ENCODE measurements at places on chromosomes 2 and 18. TPM values are rescaled to one million over a fixed set of nuclear protein-coding genes. Genes with fewer than 3 reads are reported as not detected.
A peak's percentile ranks its signal among the peaks of the same experiment; 100 is the strongest.

Gene POTEI
- 0.19 TPM for polyA plus RNA-seq

Gene GPR45
- polyA plus RNA-seq, result not detected

Gene SNTG2
- polyA plus RNA-seq, result not detected

Gene STON1
- 4.7 TPM for polyA plus RNA-seq

Gene NETO1
- not detected for polyA plus RNA-seq

Gene LINC00305
- not detected for polyA plus RNA-seq

Gene IL37
- 1.6 TPM for polyA plus RNA-seq

Gene NRP2
- 0.89 TPM for polyA plus RNA-seq

Gene TRABD2A
- 35.5 TPM for polyA plus RNA-seq

DNA sequence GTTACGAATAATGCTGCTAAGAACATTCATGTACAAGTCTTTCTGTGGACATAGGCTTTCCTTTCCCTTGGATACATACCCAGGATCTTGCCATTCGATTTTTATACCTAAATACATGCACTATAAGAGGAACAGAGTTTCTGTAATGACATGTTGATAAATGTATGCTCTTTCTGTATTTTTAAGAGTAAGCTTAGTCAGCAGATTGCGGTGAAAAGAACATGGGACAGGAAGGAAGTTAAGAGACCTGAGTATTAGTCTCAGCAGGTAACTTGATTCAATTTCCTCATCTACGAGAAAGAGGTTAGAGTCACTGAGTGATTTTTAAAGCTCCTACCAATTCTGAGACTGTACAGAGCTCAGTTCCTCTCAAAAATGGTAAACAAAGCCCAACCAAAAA lies 2.6 kb upstream of the TLK1 start:
- H3K27me3 ChIP-seq, result no peaks in the 10 kb centered on the region
- no peak overlapping the region for H3K27ac ChIP-seq
- no peak for DNase-seq

DNA sequence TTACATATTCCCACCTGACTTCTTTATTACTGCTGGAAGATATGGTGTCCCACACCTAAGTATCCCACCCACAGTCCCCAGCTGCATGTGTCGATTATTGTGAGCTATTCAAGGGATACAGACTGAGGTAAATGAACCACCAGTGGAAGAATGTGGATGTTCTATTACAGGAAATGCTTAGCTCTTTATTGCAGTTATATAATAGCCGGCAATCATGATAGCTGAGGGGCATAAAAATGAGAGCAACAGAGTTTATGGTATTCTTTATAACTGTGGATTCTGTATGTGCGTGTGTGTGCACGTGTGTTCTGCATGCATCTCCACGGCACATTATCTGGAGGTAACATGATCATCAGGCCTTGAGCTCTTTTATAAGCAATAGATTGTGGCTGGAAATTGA lies 198.9 kb downstream of the NEDD4L start:
- DNase-seq, result peak; percentile 86
- no peak overlapping the region for H3K4me3 ChIP-seq
- H3K4me1 ChIP-seq, result no peaks in the 10 kb centered on the region
- no peaks in the 10 kb centered on the region for H3K27me3 ChIP-seq
- H3K27ac ChIP-seq, result peak overlapping the region; percentile 45
- H3K36me3 ChIP-seq, result peaks cover 2% of the 10 kb centered on the region

- DNase-seq, result peak; percentile 66
- H3K27me3 ChIP-seq, result no peaks in the 10 kb centered on the region
- no peak overlapping the region for H3K4me3 ChIP-seq
- peak overlapping the region; percentile 53 for H3K27ac ChIP-seq
- peaks cover 12% of the 10 kb centered on the region for H3K4me1 ChIP-seq
- no peaks in the 10 kb centered on the region for H3K36me3 ChIP-seq
These were observed 39.9 kb upstream of the DARS1 start for GRCh38 chr2:136025057-136025973.

- no peaks in the 10 kb centered on the region for H3K27me3 ChIP-seq
- no peaks in the 10 kb centered on the region for H3K36me3 ChIP-seq
- DNase-seq, result no peak
- H3K4me1 ChIP-seq, result no peaks in the 10 kb centered on the region
These were observed 48.3 kb upstream of the TMEM18 start for GRCh38 chr2:725468-725867.

GRCh38 chr2:85439025-85439472 lies 20.5 kb downstream of the SH2D6 start:
- H3K4me1 ChIP-seq, result peaks cover 41% of the 10 kb centered on the region
- no peaks in the 10 kb centered on the region for H3K36me3 ChIP-seq
- peak overlapping the region; percentile 69 for H3K27ac ChIP-seq
- DNase-seq, result no peak

GRCh38 chr2:96831679-96832078 lies 12.1 kb downstream of the ANKRD23 start:
- H3K27me3 ChIP-seq, result no peaks in the 10 kb centered on the region
- no peak overlapping the region for H3K27ac ChIP-seq
- DNase-seq, result no peak
- H3K4me3 ChIP-seq, result no peak overlapping the region

DNA sequence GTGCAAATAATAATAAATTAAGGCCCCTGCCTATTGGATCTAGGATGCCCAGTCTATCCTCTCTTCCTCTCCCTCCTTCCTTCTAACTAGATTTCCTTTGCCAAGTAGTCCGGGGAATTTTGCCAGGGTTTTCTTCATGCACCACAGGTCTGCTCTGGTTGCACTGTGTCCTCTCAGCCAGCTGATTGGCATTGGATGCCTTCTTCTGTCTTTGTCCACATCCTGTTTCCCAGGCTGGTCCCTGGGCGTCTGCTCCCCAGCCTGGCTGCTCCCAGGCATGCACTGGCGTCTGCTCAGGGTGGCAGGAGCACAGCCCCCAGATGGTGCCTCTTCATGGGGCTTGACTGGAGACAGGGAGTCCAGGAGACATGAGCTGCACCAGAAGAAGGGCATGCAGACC lies 66.4 kb downstream of the GALR1 start:
- no peak overlapping the region for H3K27ac ChIP-seq
- H3K4me3 ChIP-seq, result no peak overlapping the region
- no peaks in the 10 kb centered on the region for H3K4me1 ChIP-seq

DNA sequence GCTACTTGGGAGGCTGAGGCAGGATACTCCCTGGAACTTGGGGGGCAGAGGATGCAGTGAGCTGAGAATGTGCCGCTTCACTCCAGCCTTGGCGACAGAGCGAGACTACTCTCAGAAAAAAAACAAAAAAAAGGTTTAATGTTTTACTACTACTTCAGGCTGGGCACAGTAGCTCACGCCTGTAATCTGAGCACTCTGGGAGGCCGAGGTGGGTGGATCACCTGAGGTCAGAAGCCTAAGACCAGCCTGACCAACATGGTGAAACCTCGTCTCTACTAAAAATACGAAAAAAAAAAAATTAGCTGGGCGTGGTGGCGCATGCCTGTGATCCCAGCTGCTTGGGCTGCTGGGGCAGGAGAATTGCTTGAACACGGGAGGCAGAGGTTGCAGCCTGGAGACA lies 75.7 kb upstream of the ATIC start:
- H3K27me3 ChIP-seq, result no peaks in the 10 kb centered on the region
- no peak overlapping the region for H3K27ac ChIP-seq
- no peak for DNase-seq
- H3K4me3 ChIP-seq, result no peak overlapping the region

- no peak overlapping the region for H3K4me3 ChIP-seq
- H3K27me3 ChIP-seq, result no peaks in the 10 kb centered on the region
- H3K4me1 ChIP-seq, result no peaks in the 10 kb centered on the region
- DNase-seq, result no peak
These were observed 96.7 kb upstream of the RPE start for GRCh38 chr2:209905691-209906090.

DNA sequence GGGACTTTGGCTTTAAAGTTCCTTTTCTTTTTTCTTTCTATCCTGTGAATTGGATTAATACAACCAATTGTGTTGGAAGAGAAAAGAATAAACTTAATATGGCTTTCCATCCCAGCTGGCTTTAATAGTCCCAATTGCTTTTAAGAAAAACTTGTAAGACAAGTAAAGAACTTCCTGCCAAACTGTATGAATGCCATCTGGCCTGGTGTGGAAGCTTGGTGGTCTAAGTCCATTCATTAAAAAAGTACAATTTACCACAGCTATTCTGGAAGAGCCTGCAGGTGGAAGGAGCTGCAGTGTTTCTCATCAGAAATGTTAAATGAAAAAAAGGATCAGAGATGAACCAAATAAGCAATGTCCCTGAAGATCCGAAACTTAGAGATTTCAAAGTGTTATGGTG lies 103.9 kb downstream of the KLHL14 start:
- H3K4me1 ChIP-seq, result no peaks in the 10 kb centered on the region
- H3K27me3 ChIP-seq, result no peaks in the 10 kb centered on the region
- no peak for DNase-seq
- no peak overlapping the region for H3K4me3 ChIP-seq

DNA sequence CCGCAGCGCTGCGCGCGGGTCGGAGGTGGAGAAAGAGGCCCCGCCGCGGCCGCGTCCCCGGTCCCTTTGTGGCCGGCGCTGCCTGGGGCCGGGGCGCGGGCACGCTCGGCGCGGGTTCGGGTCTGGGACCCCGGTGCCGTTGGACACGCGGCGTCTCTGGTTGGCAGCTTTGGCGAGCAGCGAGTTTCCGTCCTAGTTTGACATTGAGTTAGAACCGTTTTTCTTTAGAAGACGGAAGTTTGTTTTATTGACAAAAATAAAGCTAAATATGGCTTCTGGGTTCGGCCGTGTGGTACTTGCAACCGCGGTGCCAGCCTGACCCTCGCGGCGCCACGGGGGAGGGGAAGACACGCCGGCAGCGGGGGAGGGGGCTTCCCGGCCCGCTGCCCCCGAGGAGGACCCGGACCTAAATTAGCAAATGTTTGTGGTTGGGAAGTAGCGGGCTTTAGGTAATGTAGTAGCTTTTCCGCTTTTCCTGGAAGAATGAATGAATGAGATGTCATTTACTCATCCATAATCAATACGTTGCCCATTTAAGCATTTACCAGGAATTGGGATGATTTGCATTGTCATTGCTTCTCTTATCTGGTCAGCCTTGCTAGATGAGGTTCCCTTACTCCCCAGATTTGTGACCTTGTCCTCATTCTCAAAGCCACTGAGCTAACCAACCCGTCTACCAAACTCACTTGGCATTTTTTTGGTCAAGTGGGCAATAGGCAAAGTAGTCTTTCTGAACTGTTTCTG lies 530 bp downstream of the GALNT1 start:
- no peaks in the 10 kb centered on the region for H3K27me3 ChIP-seq
- no peaks in the 10 kb centered on the region for H3K36me3 ChIP-seq
- peak overlapping the region; percentile 46 for H3K27ac ChIP-seq
- H3K4me1 ChIP-seq, result peaks cover 4% of the 10 kb centered on the region
- DNase-seq, result peak; percentile 20

DNA sequence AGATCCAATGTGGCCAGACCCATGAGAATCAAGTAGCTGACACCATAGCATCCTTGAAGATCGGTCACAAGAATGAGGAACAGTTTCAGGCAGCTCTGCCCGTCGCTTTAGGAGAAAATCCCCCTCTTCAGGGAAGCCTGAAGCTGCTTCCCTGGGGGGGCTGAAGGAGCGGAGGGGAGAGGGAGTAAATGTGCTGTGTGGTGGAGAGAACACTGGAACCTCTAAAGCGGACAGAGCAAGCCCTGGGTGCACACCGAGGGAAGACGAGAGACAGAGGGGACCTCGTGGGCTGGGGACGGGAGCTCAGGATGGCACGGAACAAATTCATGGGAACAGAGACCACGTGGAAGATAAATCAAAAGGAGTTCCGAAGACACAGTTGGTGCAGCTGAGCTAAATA lies 154.3 kb downstream of the NDUFA10 start:
- no peak for DNase-seq
- H3K4me3 ChIP-seq, result no peak overlapping the region
- H3K4me1 ChIP-seq, result no peaks in the 10 kb centered on the region
- H3K27ac ChIP-seq, result no peak overlapping the region
- no peaks in the 10 kb centered on the region for H3K27me3 ChIP-seq
- no peaks in the 10 kb centered on the region for H3K36me3 ChIP-seq

DNA sequence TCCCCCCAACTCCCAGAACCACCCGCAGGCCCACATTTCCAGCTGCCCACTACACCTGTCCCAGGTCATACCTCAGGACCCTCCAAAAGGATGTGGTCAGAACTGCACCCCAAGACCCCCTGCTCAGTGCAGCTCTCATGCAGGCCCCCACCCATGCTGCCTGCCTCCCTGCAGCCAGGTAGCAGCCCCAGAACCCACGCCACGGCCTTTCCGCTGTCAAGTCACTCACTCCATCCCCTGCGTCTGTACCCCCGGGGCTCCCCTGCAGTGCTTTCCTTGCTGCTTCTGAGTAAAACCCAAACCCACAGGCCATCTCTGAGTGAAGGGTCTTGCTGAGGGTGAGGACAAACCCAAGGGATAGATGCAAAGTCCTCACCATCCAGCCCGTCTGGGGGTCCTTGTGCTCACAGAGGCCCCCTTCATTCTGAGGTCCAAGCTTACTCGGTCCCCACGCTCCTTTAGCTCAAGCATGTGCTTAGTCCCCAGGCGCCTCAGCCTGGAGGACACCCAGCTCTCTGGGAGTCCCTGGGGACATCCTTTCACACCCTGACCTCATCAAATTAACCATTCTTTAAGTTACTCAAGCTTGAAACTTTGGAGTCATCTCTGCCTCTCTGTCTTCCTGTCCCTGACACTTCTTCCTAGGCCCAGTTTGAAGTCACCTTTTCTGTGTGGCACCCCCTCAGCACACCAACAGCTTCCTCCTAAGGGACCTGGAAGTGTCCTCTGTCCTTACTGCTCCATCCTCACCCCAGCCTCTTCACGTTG lies 130.1 kb downstream of the SMAD7 start:
- no peak for DNase-seq
- no peak overlapping the region for H3K4me3 ChIP-seq
- H3K36me3 ChIP-seq, result no peaks in the 10 kb centered on the region
- no peaks in the 10 kb centered on the region for H3K4me1 ChIP-seq
- H3K27me3 ChIP-seq, result no peaks in the 10 kb centered on the region

GRCh38 chr2:207848545-207848928 lies 78.8 kb upstream of the FZD5 start:
- peak; percentile 32 for DNase-seq
- H3K4me3 ChIP-seq, result no peak overlapping the region
- H3K36me3 ChIP-seq, result peaks cover 3% of the 10 kb centered on the region
- no peaks in the 10 kb centered on the region for H3K27me3 ChIP-seq

Data from small intestine (tissue), 16 donors.